Stimulated activated CD8-positive, alpha-beta memory T cell treated with anti-CD3 and anti-CD28 coated beads, Interleukin-7, amount 100 ng/mL, for 48 hours (primary cell): ENCODE measurements at places on chromosomes 1 and 21.
A peak's percentile ranks its signal among the peaks of the same experiment; 100 is the strongest.

DNA sequence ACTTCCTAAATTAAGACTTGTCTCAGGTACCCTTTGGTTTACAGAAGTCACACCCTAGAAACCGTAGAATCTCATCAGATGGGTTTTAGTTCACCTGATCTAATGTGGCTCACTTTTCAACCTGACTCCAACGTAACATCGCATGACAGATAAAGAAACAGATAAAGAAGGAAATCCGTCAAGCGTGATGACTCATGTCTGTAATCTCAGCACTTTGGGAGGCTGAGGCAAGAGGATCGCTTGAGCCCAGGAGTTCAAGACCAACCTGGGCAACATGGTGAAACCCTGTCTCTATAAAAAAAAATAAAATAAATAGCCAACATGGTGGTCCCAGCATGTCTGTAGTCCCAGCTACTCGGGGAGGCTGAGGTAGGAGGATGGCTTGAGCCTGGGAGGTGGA lies 97.3 kb downstream of the SPSB1 start:
- no peak for DNase-seq

- DNase-seq = no peak
These were observed 122.5 kb upstream of the ZBTB40 start for GRCh38 chr1:22329148-22329515.

GRCh38 chr1:57208741-57209302 lies 215.0 kb downstream of the DAB1 start:
- DNase-seq = no peak

- DNase-seq = peak; percentile 26
These were observed 79.0 kb downstream of the RAVER2 start for GRCh38 chr1:64823691-64824476.

GRCh38 chr1:179883745-179884138 lies 1.7 kb downstream of the TOR1AIP1 start:
- DNase-seq = no peak

GRCh38 chr1:39996396-39997004 lies 41.6 kb downstream of the MFSD2A start:
- no peak for DNase-seq

GRCh38 chr1:240193679-240194078 lies 102.0 kb downstream of the FMN2 start:
- no peak for DNase-seq

GRCh38 chr1:205791568-205792180 lies 16.4 kb upstream of the RAB29 start:
- DNase-seq = no peak

DNA sequence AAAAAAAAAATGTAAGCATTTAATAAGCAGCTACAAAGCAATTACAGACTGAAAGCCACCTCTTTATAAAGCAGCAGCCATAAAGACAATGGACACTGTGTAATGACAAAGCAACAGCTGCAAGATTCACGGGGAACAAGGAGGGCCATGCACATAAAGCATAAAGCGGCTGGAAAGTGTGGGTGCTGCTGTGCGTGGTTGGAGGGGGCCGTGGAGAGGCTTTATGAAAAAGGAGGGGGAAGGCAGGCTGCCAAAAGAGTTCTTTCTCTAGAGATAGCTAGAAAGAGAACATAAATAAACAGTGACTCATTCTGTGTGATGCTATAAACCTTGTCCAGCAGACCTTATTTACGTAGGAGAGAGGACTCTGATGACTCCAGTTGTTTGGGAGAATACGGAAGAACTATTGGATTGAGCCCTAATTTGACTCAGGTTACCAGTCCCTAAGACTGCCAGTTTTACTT lies 49.3 kb downstream of the ADAMTS1 start:
- DNase-seq = no peak

DNA sequence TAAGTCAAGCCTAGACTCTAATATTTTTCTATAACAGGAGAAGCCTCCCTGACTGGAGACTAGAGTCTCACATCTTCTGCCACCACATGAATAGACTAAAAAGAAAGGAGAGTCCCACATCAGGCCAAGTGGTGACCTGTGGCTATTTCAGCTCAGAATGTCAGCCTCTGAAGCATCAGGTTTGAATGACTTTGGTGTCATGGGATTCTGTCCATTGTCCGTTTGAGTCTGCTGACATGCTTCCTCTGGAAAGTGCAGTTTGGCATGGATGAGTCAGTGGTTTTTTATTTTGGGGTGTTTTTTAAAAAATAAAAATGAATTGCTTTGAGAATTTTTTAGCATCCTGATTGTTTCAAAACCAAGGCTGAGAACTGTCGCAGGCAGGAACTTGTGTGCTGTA lies 19.5 kb downstream of the DYRK3 start:
- no peak for DNase-seq

DNA sequence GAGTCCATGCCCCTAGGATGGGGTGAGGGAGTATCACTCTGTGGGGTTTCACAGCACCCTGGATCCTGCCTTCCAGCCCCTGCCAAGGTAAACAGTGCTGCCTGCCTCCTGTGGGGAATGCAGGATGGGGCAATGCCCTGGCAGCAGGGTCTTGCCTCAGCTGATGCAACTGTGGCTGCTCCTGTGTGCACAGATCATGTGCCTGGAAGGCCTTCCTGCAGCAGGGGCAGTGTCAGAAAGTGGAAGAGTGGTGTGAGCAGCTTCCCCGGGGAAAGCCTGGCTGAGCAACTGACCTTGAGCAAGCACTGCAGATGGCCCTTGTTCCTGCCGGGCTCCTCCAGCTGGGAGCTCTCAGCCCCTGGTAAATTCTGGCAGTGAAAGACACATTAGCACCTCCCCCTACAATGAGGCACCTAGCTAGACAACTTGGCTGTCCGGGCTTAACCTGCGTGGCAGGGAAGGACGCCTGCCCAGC lies 9.9 kb downstream of the TOR3A start:
- DNase-seq = no peak

DNA sequence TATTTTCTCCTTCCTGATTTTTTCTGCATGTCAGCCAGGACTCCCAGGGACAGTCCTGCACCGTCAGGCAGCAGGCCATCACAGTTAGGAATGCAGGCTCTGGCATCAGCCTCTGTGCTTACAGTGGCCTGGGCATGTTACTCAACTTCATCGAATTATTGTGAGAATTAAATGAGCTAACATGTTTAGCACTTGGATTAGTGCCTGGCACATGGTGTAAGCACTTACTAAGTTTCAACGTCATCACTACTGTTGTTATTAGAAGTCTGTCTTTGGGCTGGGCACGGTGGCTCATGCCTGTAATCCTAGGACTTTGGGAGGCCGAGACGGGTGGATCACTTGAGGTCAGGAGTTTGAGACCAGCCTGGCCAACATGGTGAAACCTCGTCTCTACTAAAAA lies 45.1 kb downstream of the SCCPDH start:
- DNase-seq = no peak

DNA sequence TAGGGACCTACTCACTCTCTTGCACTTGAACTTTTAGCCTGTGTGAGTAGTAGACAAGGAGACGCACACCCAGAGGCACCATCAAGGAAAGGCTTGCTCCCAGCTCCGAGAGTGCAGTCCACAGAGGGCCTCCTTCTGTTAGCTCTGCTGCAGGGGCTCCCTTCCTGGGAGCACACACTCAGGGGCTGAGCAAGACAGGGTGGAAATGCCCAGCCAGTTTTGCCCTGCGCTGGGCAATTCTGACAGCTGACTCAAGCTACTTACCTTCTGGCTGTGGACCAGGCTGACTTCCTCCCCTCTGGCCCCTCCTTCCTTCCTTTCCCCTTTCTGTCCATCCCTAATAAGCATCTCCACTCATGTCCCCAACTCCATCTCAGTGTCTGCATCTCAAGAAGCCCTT lies 449.1 kb downstream of the PTPRU start:
- no peak for DNase-seq

DNA sequence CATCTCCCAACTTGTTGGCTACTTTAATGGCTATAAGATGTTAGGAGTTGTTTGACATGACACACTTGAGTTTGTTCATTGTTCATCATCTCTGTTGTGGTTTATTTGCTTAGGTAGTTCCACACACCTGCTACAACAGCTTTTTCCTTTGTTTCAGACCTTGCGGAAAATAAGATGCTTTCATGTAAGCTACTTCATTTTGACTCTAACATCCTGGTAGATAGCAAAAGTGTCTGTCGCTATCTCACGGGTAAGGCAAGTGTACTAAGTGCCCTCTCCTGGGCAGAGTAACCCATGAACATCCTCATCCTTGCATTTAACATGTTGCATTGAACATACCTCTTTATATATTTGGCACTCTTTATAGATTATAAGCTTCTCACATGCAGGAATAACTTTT lies 1.6 kb upstream of the OR10T2 start:
- no peak for DNase-seq

GRCh38 chr1:97505816-97506215 lies 415.0 kb downstream of the DPYD start:
- DNase-seq = no peak

GRCh38 chr1:159204161-159205141 lies at the start of gene ACKR1:
Gene ACKR1 (plus strand): TSS chr1:159204875. CDS start chr1:159204960, 85 bp downstream.
- DNase-seq = no peak

- DNase-seq = no peak
These were observed 566 bp upstream of the ALG6 start for GRCh38 chr1:63366908-63367214.

DNA sequence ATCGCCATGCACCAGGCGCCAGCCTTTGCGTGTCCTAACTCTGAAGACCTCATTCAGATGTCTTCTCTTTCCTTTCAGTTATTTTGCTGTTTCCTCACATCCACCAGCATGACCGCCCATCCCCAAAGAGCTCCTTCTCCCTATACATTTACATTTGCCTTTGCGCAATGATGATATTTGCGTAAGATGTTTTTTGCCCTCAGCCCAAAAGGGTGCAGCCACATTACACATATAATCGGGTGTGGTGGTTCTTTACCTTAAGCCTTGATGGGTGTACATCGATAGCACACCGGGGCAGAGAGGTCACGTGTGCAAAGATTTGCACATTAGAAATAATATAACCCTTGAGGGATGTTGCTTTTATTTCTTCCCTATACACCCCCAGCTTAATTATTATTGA lies 192.8 kb downstream of the HUNK start:
- no peak for DNase-seq
